ENCODE measurements at places on chromosomes 13 and 19. TPM values are rescaled to one million over a fixed set of nuclear protein-coding genes. Genes with fewer than 3 reads are reported as not detected.

DNA sequence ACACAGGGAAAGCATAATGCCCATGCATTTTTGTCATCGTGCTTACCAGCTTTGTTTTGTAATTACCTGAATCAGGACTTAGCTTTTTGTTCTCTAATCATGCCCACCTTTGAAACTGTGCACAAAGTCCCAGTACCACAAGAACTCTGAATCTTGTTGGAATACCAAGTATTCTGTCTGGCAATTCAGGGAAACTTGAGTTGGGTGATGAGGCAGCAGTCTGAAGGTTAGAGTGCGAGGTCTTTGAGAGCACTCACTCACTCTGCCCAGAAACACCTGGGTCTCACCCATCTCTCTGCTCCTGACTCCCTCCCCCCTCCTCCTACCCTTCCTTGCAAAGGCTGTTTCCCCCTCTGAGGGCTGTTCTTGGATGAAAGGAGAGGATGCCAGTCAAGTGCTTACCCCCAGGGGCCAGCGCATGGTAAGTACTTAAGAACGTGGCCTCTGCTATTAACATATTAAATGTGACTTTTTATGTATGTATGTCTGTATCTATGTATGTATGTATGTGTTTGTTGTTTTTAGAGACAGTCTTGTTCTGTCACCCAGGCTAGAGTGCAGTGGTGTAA is 22.4 kb downstream of the SIPA1L3 start:
- DNase-seq = no peak

ZNF577 gene
- polyA plus RNA-seq = 44.6 TPM

- DNase-seq = no peak
These were observed 2.3 kb downstream of the SPPL2B start for GRCh38 chr19:2330632-2331284.

CAMSAP3 gene
- 7.8 TPM for polyA plus RNA-seq

RNF17 gene
- polyA plus RNA-seq = not detected

NLRP7 gene
- not detected for polyA plus RNA-seq

DNA sequence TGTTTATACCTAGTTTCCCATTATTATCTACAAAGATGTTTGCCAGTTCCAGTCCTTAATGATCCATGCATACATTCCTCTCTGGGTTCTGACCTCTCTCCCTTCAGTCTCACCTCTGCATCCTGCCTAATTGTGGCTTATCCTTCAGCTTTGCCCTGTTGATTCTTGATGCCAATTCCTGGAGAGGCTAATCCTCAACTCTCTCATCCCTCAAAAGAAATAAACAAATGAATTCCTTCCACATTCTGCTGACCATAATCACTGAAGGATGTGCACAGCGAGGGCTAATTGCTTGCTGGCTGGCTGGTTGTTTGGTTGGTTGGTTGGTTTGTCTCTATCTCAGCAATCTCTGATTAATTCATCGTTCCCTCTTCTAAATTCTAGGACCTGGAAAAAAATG is 113.8 kb downstream of the IRS2 start:
- no peak for DNase-seq

- peak; percentile 63 for DNase-seq
These were observed 339.0 kb downstream of the HS6ST3 start for GRCh38 chr13:96428911-96429310.

GRCh38 chr13:46332772-46333171 is 54.3 kb downstream of the RUBCNL start:
- DNase-seq = no peak

DNA sequence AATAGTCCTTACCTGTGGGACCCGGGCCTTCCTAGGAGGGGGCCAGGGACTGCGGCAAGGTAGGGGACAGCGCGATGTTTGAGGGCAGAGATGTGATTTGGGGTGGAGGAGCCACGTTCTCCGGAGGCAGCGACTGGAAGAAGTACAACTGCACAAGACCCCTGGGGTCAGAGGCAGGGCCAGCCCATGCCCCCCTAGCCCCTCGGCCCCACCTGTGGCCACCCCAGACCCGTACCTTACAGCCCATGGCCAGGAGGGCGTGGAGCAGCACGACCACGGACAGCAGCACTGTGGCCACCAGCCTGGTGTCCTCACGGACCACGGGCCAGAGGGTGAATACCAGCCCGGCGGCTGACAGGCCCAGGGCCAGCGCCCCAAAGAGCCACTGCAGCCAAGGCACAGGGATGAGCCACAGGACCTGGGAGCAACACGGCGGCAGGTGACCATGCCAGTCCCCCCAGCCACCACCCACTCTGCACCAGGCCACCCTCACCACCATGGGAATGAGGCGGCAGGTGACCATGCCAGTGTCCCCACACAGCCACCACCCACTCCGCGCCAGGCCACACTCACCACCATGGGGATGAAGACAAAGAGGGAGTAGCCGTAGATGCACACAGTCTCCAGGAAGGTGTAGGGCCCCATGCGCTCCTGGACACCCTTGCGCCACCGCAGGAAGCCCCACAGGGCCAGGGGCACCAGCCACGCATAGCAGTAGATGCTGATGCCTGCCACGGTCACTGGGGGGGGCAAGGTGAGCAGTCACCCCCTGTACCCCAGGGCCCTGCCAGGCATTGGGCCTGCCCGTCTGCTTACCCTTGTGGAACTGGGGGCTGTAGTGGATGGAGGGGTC is 5.0 kb downstream of the YIPF2 start:
- DNase-seq = no peak

- DNase-seq = no peak
These were observed 2.0 kb downstream of the CNN1 start for GRCh38 chr19:11540645-11541044.

OR7A17 gene
- polyA plus RNA-seq = 0.03 TPM

GRCh38 chr13:28380319-28380718 is 114.6 kb downstream of the FLT1 start:
- no peak for DNase-seq

GRCh38 chr19:16575282-16575681 is 3.1 kb upstream of the SLC35E1 start:
- DNase-seq = no peak

NANOS2 gene
- polyA plus RNA-seq = not detected

- DNase-seq = no peak
These were observed 49.8 kb upstream of the SLC7A9 start for GRCh38 chr19:32919365-32919764.

DNA sequence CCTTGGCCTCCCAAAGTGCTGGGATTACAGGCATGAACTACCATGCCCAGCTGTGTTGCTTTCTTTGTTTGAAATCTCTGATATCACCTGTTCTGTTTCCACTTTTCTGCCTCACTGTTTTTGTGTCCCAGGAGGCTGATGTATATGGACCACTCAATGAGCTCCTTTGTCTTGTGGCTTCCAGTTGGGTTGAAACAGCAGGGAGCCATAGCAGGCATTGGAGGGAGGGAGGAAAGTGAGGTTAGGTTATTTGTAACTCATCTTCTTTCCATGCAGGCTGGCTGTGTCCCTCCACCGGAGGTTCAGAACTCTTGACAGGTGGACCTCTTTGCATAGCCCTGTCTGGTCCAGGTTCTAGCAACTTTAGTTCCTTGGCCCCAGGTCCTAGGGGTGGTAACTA is 6.1 kb upstream of the CYP4F22 start:
- no peak for DNase-seq

GRCh38 chr19:58551577-58552471 is 3.1 kb downstream of the CHMP2A start:
- no peak for DNase-seq

GRCh38 chr13:70795484-70795883 is 687.2 kb upstream of the KLHL1 start:
- DNase-seq = no peak

DNA sequence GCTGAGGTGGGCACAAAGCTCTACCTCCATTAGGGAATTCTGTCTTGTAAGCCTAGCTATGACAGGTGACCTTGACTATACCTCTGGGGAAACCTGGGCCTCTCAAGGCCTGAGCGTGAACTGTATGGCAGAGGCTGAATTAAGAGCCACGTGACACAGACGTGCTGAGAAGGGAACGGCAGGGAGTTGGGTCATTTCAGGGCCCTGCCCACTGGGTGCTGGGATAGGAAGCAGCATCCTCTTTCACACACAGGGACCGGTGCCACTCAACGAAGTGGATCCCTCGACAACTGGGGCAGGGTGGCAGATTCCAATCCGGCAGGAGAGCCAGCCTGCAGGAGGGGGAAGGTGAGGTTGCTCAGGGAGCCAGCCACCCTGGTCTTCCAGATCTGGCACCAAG is 9.2 kb downstream of the ASF1B start:
- DNase-seq = no peak

DKKL1 gene
- 5.0 TPM for polyA plus RNA-seq

DNA sequence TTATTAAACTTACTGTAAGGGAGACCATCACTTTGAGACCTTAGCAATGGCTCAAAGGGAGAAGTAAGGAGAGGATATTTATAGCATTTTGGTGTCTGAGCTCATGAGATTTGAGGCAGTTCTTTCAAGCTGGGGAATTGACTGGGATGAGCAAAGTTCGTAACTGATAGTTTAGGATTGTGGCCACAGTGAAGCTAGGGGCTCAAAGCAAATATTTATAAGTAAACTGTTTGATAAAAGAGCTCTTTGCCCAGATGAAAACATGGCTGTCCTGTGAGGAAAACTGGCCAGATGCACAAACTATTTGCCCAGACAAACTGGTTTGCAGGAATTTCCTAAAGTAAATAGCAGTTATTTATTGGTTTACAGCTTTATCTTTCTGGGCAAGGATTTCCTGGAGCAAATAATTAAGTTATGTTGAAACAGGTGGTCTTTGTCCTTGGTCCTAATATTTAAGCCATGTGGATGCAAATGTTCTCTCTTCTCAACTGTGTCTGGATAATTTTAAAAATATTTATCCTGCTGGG is 59.7 kb upstream of the TMTC4 start:
- DNase-seq = no peak

BICRA gene
- 16.1 TPM for polyA plus RNA-seq

- no peak for DNase-seq
These were observed 300.7 kb downstream of the KLF12 start for GRCh38 chr13:73833325-73834070.

DNA sequence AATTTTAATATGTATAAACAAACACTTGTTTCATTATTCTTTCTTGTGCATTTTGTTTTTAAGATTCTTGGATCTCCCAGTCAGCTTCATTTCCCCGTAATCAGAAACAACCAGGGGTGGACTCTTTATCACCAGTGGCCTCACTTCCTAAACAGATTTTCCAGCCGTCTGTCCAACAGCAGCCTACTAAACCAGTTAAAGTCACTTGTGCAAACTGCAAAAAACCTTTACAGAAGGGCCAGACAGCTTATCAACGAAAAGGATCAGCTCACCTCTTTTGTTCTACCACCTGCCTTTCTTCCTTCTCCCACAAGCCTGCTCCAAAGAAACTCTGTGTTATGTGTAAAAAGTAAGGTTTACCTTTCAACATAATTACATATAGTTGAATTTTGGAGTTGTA is 44.3 kb downstream of the ZMYM2 start:
- DNase-seq = no peak

DNA sequence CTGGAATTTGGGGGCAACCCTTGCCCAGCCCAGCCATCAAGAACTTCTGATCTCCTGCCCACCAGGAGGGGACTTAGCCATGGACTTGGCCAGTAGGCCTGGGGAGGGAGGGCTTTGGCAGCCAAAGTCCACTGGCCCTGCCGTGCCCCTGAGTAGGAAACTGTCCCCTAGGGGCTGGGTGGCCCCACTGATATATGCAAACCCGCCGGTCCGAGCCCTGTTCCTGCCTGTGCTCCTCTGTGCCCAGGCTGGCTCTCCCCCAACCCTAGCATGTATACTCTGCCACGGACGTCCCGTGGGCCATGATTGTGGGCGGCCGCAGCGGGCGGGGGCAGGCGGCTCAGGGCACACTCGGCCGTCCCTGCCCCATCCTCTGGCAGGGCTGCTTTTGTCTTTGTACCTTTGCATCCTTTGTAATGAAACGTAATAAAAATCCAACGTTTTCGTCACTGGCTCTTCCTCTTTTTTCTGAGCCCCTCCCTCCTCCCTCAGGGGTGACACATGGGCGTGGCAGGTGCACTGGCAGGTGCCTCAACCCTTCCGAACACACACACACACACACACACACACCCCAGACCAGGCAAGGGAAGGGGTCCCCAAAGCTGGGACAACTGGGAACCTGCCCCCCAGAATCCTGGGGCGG is 9.1 kb downstream of the COMP start:
- no peak for DNase-seq

Data from right lung (tissue), 10 donors.